ENCODE measurements at places on chromosomes 3 and 15. TPM values are rescaled to one million over a fixed set of nuclear protein-coding genes. Genes with fewer than 3 reads are reported as not detected.

DNA sequence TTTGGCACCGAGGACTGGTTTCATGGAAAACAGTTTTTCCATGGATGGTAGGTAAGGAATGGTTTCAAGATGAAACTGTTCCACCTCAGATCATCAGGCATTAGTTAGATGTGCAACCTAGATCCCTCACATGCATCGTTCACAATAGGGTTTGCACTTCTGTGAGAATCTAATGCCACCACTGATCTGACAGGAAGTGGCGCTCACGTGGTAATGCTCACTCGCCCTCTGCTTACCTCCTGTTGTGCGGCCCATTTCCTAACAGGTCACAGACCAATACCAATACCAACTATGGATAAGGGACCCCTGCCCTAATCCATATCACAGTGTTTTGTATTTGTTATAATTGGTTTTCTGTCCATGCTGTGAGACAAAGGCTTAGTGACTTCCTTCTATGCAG lies 58.9 kb downstream of the SLMAP start:
- H3K4me3 ChIP-seq: no peak overlapping the region
- H3K27ac ChIP-seq: no peak overlapping the region
- DNase-seq: no peak

DNA sequence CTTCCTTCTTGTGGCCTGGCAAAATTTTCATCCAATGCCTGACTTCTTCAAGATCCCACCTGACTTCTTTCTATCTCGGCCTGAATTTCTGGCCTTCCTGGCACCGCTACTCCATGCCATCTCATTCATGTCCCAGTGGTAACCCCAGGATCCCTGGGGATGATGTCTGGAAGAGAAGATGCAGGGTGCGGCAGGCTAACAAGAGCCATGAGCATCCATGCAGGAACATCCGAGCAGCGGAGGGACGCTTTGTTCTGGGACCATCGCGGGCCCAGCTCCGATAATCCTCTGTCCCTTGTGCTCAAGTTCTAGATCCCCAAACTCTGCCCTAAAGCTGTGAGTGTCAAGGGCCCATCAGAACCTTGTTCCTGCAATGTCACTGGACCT lies 10.9 kb downstream of the MYL3 start:
- H3K27ac ChIP-seq: peak overlapping the region; percentile 1
- DNase-seq: no peak
- peaks cover 14% of the 10 kb centered on the region for H3K4me1 ChIP-seq
- H3K36me3 ChIP-seq: no peaks in the 10 kb centered on the region

GRCh38 chr15:31461911-31462480 lies 135.4 kb downstream of the KLF13 start:
- no peak overlapping the region for H3K4me3 ChIP-seq
- no peak overlapping the region for H3K27ac ChIP-seq
- DNase-seq: no peak
- H3K27me3 ChIP-seq: peaks cover 4% of the 10 kb centered on the region
- no peaks in the 10 kb centered on the region for H3K36me3 ChIP-seq

DNA sequence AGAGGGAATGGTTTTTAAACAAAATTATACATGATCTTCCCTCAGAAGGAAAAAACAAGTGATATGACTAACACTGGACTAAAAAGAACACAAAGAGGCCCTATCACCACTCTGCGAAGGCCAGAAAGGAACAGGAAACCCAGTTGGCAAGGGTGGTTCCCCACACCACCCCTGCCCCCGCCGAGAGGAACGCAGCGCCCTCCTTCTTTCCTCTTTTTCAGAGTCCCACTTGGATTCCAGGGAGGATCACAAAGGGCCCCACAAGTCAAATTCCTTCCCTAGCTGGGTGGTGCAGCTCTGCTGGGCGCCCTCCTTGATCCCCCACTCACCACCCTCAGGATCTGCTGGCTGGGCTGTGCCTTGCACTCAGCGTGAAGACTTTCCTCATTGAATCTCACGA lies 29.8 kb downstream of the PLA1A start:
- H3K4me1 ChIP-seq: peaks cover 4% of the 10 kb centered on the region
- no peak for DNase-seq
- no peak overlapping the region for H3K27ac ChIP-seq
- peaks cover 2% of the 10 kb centered on the region for H3K27me3 ChIP-seq

- DNase-seq: no peak
- no peak overlapping the region for H3K4me3 ChIP-seq
- H3K27ac ChIP-seq: no peak overlapping the region
- H3K27me3 ChIP-seq: no peaks in the 10 kb centered on the region
- no peaks in the 10 kb centered on the region for H3K36me3 ChIP-seq
Observed at GRCh38 chr3:166829896-166830295, 550.2 kb downstream of the ZBBX start.

DNA sequence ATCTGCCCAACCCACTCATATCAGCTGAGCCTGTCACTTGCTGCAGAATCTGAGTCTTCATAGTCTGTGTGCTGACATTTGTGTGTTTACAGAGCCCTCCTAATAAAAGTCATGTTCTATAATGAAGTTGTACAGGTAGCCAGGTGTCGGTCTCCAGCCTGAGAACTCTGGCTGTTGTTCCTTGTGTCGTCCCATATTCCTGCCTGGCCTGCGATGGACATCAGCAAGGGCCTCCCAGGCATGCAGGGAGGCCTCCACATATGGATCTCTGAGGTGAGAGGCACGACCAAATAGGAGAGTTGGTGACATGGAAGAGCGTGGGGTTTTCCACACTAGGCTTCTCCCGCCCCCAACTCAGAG lies 2.9 kb downstream of the VILL start:
- peaks cover 4% of the 10 kb centered on the region for H3K27me3 ChIP-seq
- peak overlapping the region; percentile 88 for H3K4me3 ChIP-seq
- H3K27ac ChIP-seq: no peak overlapping the region
- H3K4me1 ChIP-seq: peaks cover 32% of the 10 kb centered on the region

- no peaks in the 10 kb centered on the region for H3K36me3 ChIP-seq
- no peak for DNase-seq
- no peak overlapping the region for H3K27ac ChIP-seq
- no peak overlapping the region for H3K4me3 ChIP-seq
- H3K27me3 ChIP-seq: peaks cover 9% of the 10 kb centered on the region
Observed at GRCh38 chr3:186605078-186605477, 7.8 kb upstream of the AHSG start.

- H3K36me3 ChIP-seq: no peaks in the 10 kb centered on the region
- H3K27me3 ChIP-seq: peaks cover 11% of the 10 kb centered on the region
- no peaks in the 10 kb centered on the region for H3K4me1 ChIP-seq
Observed at GRCh38 chr3:120659285-120659684, 22.8 kb downstream of the HGD start.

DNA sequence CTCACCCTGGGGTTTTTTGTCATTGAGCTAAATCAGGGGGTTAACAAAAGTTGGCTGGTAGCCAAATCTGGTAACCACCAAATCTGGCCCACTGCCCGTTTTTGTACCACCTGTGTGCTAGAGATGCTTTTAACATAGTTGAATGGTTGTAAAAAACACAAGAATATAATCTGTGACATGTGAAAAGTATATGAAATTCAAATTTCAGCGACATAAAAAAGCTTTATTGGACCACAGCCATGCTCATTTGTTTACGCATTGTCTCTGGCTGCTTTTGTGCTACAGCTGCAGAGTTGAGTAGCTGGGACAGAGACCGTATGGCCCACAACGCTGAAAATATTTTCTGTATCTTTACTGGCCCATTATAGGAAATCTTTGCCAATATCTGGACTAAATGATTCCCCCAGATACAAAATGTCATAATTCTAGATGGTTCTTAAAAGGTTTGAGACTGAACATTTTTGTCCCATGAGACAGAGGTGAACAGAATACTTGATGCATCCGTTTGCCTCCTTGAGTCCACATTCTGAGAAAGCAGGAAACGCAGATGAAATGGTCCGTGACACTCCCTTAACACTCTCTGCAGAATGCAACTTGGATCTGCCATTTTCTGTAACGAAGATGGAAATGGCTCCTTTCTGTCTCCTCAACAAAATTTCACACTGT lies 120.9 kb upstream of the PDZRN3 start:
- no peak overlapping the region for H3K4me3 ChIP-seq
- H3K27ac ChIP-seq: no peak overlapping the region
- no peak for DNase-seq

GRCh38 chr15:39409876-39410530 lies 170.9 kb upstream of the THBS1 start:
- no peak overlapping the region for H3K27ac ChIP-seq
- H3K4me3 ChIP-seq: no peak overlapping the region
- no peak for DNase-seq
- H3K27me3 ChIP-seq: no peaks in the 10 kb centered on the region

DNA sequence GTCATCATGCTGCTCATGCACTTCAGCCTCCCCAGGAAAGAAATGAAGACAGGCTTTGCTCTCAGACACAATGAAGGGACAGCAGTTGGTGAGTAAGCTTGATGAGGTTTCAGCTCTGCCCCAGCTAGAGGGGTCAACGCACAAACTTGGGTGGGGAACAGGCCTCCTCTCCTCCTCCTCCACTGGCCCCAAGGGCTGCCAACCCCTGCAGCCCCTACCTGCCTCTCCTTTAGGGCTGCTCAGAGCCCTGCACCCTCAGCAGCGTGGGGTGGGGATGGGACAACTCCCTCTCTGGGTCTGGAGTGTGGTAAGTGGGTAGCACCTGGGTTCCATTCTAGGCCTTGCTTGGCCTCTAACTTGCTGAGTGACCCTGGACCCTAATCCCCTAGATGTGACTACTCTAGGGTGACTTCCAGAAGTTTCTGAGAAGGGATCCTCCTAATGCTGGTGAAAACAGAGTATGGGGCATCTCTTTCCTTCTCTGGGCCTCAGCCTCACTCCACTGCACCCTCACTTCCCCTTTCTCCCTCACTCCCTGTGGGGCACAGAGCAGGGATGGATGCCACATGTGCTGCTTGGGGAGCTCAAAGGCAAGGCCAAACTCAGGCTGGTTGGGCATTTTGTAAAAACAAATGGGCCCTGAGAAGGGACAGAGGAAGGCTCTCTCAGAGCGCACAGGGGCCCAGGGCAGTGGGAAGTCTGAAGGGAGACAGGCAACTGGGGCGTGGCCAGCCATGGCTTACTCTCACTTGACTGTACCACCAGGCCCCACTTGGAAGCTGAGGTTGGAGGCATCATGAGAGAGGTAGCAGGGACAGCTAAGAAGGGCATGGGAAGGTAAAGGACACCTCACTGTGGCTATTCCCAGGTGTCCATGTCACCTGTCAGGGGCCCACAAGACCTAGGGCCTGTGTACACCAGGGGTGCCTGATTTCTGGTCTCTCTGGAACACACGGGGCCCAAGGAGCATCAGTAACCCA lies 64.0 kb downstream of the SYNM start:
- no peak for DNase-seq
- H3K27ac ChIP-seq: peak overlapping the region; percentile 87
- peaks cover 9% of the 10 kb centered on the region for H3K4me1 ChIP-seq
- H3K4me3 ChIP-seq: no peak overlapping the region

GRCh38 chr3:105032541-105032940 lies 334.2 kb upstream of the ALCAM start:
- no peak for DNase-seq
- no peaks in the 10 kb centered on the region for H3K36me3 ChIP-seq
- no peak overlapping the region for H3K4me3 ChIP-seq
- no peak overlapping the region for H3K27ac ChIP-seq

GRCh38 chr15:77807115-77807514 lies 174.4 kb upstream of the LINGO1 start:
- no peaks in the 10 kb centered on the region for H3K27me3 ChIP-seq
- no peak overlapping the region for H3K27ac ChIP-seq
- no peak for DNase-seq
- H3K4me3 ChIP-seq: no peak overlapping the region
- peaks cover 13% of the 10 kb centered on the region for H3K4me1 ChIP-seq

DNA sequence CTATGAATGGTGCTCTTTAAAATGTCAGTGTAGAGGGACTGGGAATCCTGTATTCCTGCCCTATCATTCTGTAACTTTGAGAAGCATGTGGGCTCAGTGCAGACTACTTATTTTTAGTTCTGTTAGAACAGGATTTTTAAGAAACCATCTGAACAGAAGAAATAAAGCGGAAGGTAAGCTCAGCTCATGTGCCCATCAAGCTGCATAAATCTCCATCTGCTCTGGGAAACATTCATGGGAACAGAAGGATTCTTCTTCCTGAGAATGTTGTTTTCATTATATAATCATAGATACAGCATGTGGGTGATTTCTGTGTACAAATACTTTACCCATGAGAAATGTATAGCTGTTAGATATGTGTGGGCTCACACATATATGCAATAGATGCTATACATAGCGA lies 69.9 kb downstream of the SIDT1 start:
- H3K36me3 ChIP-seq: no peaks in the 10 kb centered on the region
- H3K4me1 ChIP-seq: peaks cover 8% of the 10 kb centered on the region
- H3K27me3 ChIP-seq: no peaks in the 10 kb centered on the region
- no peak for DNase-seq
- no peak overlapping the region for H3K4me3 ChIP-seq

GRCh38 chr15:66603301-66604179 lies 37.7 kb upstream of the LCTL start:
- no peaks in the 10 kb centered on the region for H3K36me3 ChIP-seq
- H3K27me3 ChIP-seq: no peaks in the 10 kb centered on the region
- H3K27ac ChIP-seq: peak overlapping the region; percentile 75
- DNase-seq: peak; percentile 77
- H3K4me1 ChIP-seq: no peaks in the 10 kb centered on the region

DNA sequence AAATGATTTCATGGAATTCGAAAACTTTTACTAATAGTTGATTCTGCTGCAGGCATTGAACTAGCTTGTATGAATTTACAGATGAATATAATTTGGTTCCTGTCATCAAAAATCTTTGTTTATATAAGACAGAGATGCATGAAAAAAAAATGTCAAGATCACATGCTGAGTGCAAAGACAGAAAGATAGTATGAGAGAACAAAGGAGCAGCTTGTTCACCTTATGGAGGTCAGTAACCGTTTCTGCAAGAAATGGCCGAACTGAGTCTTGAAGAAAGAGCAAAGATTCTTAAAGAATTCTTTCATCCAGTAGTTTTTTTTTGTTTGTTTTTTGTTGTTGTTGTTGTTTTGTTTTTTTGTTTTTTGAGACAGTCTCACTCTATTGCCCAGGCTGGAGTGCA lies 450.6 kb downstream of the TUSC7 start:
- peaks cover 22% of the 10 kb centered on the region for H3K4me1 ChIP-seq
- H3K4me3 ChIP-seq: no peak overlapping the region
- H3K27me3 ChIP-seq: no peaks in the 10 kb centered on the region
- no peak for DNase-seq

DNA sequence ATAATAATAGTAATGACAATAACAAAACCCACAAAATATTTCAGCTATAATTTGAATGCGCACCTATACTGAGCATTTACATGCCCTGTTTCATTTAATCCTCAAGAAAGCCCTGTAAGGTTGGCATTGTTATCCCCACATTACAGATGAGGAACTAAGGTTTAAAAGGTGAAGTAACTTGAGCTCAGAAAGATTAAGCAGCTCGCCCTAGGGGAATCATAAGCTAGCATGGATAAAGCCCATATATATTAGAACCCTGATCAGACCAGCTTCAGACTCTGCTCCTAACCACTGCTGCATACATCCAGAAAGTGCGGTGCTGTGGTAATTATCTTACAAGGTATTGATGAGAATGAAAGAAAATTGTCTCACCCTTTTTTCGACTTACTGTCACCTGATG lies 141.1 kb upstream of the CGNL1 start:
- H3K36me3 ChIP-seq: peaks cover 26% of the 10 kb centered on the region
- no peak for DNase-seq
- no peaks in the 10 kb centered on the region for H3K27me3 ChIP-seq
- peaks cover 60% of the 10 kb centered on the region for H3K4me1 ChIP-seq

DLL4 gene
- 2.0 TPM for total RNA-seq

GASK1A gene
- total RNA-seq: 2.1 TPM

MB21D2 gene
- total RNA-seq: 4.9 TPM

CYP19A1 gene
- not detected for total RNA-seq

CADM2 gene
- total RNA-seq: 4.2 TPM

WDR73 gene
- total RNA-seq: 53.2 TPM

KLF15 gene
- 19.3 TPM for total RNA-seq

CATSPER2 gene
- 2.8 TPM for total RNA-seq

SPSB4 gene
- 35.1 TPM for total RNA-seq

GOLGA8Q gene
- total RNA-seq: not detected

BTBD1 gene
- total RNA-seq: 43.1 TPM

Measured in neural crest cell (in vitro differentiated cells).